GF-D8 (cell line): ENCODE measurements at places on chromosomes 2 and 18.
A peak's percentile ranks its signal among the peaks of the same experiment; 100 is the strongest.

GRCh38 chr18:8783335-8783993 lies 78.1 kb downstream of the MTCL1 start:
- no peak for DNase-seq

GRCh38 chr2:159968279-159968900 lies 94.0 kb downstream of the PLA2R1 start:
- DNase-seq = no peak

GRCh38 chr2:109264595-109265328 lies 135.8 kb downstream of the SH3RF3 start:
- DNase-seq = no peak

- DNase-seq = peak; percentile 97
Measured at GRCh38 chr2:70248181-70248847, at the start of gene TIA1. TIA1 (minus strand) TSS chr2:70248628; CDS start chr2:70248430, 198 bp downstream.

DNA sequence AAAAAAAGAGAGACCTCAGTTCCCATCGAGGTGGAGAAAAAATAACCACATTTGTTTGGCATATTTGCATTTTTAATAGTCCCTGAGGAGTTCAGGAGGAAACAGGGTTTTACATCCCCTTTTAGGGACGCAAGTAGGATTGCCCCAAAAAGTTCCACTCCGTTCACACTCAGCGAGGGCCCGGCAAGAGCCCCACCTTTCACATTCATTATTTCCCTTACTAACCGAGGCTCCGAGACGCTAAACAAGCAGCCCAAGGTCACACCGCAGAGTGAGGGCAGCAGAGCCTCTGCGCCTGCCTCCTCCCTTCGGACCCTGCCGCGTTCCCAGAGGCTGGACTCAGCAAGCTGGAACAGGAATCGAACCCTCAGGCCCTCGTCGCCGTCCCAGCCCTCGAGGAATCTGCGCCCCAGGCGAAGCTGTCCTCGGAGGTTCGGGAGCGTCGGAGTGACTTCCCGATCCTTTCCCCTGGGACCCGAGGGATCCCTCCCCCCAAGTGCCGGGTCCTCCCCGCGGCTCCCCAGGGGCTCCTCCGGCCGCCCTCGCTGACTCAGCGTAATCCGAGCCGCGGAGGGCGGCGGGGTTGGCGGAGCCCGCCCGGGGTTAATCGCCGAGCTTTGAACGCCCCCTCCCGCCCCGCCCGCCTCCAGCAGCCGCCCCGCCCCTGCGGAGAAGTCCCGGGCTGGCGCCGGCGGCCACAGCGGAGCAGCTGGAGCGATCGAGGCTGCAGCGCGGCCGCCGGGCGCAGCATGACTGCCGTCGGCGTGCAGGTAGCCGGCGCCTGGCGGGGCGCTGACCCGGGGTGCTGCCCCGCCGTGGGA lies at the start of gene TMEM37:
TSS of gene TMEM37 (plus strand) at position 700 of the 821 bp plus-strand sequence. CDS start at position 750, 50 bp downstream.
- DNase-seq = peak; percentile 18

GRCh38 chr18:79332646-79333045 lies 63.1 kb upstream of the NFATC1 start:
- no peak for DNase-seq

GRCh38 chr2:150985741-150986140 lies 275.9 kb downstream of the RBM43 start:
- no peak for DNase-seq
